ENCODE measurements at places on chromosomes 13 and 19.

- DNase-seq, result peak; percentile 36
Observed at GRCh38 chr13:86725105-86725504, 925.9 kb upstream of the SLITRK6 start.

DNA sequence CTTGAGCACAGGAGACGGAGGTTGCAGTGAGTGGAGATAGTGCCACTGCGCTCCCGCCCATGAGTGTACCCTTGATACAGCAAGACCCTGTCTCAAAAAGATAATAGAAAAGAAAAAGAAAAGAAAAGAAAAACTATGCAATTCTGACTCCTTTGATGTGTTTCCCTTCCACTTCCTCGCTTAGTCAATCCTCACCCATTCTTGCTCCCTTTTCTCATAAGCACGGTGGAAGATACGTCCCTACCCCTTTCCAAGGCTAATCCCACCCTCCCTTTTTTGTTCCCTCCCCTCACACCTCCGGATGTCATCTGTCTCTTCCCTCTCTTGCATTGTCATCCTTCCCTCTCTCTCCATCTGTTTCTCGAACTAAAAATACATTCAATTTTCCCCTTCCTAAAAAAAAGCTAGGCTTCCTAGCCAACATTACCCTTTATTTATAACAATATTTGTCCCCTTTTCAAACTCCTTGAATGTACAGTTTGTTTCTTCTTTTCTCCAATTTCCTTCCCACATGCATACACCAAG lies 40.5 kb upstream of the ITM2B start:
- no peak for DNase-seq

GRCh38 chr13:99086267-99087097 lies 108.6 kb upstream of the DOCK9 start:
- peak; percentile 70 for DNase-seq

DNA sequence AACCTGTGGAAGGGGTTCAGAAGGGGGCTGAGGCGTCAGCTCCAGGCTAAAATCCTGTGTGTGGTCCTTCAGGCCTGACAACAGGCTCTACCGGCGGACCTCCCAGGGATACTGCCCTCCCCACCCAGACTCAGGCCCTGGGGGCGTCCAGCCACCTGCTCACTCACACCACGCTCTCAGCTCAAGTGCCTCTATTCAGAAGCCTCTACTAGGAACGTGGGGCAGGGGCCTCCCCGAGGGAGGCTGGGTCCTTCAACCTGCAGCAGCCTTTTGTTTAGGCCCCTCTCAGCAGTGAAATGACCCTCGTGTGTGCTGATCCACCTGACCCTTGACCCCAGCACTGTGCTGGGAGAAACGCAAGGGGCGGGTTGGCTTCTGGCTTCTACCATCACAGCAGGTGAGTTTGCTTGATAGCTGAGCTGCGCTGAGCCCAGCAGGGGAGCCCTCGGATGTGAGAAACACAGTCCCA lies 10.6 kb downstream of the PLPP2 start:
- DNase-seq, result no peak

DNA sequence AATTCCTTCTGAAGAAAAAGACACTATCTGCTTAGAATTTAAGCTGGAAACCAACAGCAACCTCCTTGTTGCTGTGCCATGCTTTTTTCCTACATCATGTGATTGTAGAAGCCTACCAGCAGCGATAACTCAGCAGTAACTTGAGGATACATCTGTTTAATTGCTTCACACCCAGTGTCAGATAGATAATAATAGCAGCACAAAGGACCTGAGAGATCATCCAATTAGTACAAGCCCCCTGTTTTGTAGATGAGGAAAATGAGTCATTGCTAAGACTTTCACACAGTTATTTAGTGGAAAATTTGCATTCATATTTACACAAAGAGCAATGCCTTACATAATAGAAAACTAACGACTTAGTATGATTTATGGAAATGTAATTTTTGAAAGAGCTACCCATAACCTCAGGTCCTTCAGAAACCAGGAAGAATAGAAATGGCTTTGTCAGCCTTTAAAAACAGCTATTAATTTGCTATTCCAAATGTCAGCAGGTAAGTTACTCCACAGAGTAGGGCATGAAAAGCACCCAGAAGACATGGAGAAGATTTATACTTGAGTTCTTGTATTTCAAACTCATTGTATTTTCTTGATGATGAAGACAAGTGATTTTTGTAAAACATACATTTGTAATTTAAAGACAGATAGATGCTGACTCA lies 93.7 kb upstream of the SGCG start:
- DNase-seq, result no peak

DNA sequence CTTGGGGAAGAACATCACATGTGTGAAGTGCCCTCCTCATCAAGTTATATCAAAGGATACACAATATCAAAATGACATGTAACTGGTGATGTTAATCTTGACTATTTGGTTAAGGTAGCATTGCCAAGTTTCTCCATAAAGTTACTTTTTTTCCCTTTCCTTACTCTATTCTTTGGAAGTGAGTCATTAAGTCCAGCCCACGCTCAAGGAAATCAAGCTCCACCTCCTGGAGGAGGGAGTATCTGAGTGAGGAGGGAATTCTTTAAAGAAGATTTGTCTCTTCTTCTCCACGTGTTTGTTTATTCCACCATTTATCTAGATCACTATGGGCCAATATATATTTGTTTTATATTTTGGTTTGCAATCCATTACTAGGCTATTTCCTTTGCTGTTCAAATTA lies 33.6 kb upstream of the FNDC3A start:
- no peak for DNase-seq

GRCh38 chr13:44040070-44040817 lies 160.5 kb downstream of the LACC1 start:
- no peak for DNase-seq

DNA sequence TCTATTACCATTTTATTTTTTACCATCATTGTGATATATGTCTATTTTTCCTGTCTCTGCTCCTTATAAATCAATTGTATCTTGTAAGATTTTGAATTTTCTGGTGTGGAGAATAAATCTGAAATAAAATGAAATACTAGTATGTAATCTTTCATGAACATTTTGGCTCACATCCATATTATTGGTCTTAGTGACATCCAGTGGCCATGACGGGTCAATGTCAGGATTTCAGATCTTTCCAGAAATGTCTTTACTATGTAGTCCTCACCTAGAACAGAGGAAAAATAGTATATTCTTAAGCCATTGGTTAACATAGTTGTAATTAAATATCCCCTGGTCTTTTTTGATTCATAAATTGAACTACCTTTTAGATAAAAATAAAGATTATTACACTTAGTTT lies 109.8 kb upstream of the GPC6 start:
- peak; percentile 44 for DNase-seq

GRCh38 chr13:50192272-50192813 lies 177.1 kb downstream of the KCNRG start:
- DNase-seq, result no peak

DNA sequence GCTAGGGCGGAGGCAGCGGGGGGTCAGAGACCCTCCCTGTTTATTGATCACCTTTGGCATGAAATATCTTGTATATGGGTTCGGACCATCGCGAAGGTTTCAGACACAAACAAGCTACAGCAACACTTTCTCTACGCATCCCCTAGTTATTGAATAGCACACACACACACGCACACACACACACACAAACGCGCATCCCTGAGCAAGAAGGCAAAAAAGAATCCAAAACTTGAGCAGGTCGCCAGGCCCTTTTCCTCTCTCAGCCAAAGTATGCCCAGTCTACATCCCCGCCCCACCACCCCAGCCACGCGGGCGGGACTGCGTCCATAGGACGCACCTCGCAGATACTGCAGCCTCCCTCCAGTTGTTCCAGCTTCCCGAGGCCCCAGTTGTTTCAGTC lies 16.0 kb downstream of the POU4F1 start:
- DNase-seq, result no peak

- no peak for DNase-seq
Observed at GRCh38 chr19:29323021-29323430, 110.1 kb upstream of the UQCRFS1 start.

- DNase-seq, result peak; percentile 62
Observed at GRCh38 chr13:95437561-95437960, 115.0 kb upstream of the CLDN10 start.

DNA sequence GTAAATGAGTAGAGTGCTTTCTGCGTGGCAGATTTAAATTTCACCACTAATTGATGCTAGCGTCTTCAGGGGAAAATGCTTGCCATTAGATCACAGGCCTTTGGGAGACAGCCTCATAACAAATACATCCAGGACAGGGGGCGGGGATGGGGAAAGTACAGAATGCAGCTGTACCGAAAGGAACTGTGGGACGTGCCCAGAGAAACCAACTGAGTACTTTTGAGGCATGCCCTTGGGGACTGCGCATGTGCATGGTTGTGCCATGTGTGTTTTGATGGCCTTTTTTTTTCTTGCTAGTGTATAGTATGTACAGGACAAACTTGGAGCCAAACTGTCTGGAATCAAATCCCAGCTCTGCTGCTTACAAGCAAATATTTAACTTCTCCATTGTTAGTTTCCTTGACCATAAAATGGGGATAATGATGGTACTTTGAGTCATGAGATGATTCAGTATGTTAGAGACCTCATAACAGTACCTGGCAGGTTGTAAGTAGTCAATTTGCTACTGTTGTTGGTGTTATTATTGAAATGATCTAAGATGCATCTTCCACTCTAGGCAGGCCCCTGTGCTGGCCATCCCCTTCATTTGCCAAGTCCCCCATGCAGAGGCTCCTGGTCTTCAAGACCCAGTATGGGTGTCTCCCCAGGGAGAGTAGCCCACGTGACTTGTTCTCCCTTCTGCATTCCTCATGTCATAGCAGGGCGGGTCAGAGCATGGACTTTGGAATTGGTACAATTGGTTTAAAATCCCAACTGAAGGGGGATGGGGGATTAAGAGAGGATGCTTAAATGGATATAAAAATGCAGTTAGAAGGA lies 68.3 kb upstream of the NPAS1 start:
- DNase-seq, result no peak

GRCh38 chr13:24605923-24606372 lies 74.3 kb upstream of the ATP12A start:
- peak; percentile 44 for DNase-seq

GRCh38 chr13:31394506-31394905 lies 194.7 kb downstream of the B3GLCT start:
- DNase-seq, result no peak
